D721Med (cell line): ENCODE measurements at places on chromosomes 2 and 18.
A peak's percentile ranks its signal among the peaks of the same experiment; 100 is the strongest.

- DNase-seq: no peak
Measured at GRCh38 chr2:46718784-46719183, 196.8 kb downstream of the MCFD2 start.

DNA sequence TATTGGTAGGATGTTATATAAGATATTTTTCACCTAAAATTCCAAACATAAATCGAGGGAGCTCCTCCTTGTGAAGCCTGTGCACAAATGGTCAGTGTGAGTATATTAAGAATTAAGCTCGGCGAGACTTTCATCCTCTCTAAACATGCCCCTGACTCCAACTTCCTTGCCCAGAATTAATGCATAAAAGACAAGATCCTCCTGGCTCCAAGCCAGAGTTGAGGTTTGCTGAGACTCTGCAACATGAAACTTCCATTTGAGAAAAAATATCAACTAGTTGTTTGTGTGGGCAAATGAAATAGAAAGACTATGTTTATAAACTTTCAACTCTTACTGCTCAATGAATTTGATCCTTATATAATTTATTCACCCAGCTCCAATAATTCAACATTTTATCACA is 68.1 kb downstream of the CCDC178 start:
- DNase-seq: no peak

DNA sequence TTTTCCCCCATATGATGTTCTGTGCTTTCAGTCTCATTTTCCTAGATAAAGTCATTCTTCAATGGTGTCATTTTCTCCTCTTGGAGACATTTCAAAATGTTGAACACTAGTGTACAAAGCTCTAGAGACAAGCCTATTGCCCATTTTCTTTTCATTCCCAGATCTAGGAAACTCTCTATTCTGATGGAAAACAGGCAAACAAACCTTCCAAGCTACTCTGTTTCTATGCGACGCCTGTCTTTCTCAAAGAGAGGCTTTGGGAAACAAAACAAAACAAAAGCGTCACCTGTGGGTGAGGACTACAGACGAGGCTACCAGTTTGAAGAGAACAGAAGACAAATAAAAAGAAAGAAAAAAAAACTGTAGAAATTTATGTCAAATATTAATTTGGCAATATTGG is 311.0 kb downstream of the CBLN2 start:
- DNase-seq: no peak

- DNase-seq: no peak
Measured at GRCh38 chr2:72367530-72368225, 220.0 kb upstream of the CYP26B1 start.

GRCh38 chr2:119473621-119474370 is 42.1 kb downstream of the TMEM37 start:
- no peak for DNase-seq

DNA sequence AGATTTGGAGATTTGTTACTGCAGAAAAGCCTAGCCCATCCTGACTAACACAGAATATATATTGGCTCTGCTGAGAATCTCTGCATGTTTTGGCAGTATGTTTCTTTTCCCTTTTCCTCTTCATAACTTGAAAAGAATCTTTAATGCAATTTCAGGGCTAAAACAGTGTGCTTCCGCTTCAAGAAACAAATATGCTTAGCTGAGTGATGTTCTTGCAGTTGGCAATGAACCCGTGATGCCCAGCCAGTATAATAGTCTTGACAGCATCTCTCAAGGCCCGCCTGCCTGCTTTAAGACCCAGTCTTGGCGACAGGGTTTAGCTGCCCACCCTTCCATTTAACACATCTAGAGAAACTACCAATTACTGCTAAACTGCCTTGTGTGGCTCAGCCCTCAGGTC is 184.5 kb downstream of the INO80D start:
- DNase-seq: no peak

DNA sequence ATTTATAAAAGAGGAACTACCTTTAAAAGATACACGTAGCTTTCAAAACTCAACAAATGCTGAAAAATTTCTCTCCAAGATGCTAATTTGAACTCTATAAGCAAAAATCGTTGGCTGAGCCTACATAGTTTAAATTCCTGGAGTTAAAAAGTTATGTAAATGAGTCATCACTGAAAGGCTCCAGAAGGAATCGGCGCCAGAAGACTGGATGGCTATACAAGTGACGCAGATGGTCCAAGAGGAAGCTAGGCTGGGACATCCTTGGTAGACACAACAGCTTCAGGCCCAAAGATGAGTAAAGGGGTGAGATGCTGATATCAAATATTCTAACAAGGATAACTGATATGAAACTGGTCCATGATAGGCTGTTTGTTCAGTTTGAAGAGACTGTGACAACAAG is 22.8 kb upstream of the DNAH6 start:
- no peak for DNase-seq

GRCh38 chr2:9287400-9288045 is 80.9 kb downstream of the ASAP2 start:
- no peak for DNase-seq

DNA sequence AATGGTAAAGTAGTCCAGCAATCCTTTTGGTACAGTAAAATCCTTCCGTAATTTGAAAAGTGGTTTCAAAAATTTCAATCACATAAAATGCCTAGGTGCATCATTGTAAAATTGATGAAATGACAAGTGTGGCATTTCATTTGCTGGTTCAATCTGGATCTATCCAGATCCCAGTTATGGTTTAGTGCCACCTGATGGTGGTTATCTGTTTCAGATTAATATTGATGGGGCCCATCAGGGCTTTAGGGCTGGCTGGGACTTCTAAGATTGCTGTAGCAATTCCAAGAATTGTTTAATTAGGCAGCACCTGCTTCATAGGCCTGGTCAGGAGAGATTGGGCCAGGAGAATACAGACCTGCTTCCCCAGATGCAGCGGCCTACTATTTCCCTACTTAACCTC is 55.5 kb upstream of the PIK3C3 start:
- no peak for DNase-seq

DNA sequence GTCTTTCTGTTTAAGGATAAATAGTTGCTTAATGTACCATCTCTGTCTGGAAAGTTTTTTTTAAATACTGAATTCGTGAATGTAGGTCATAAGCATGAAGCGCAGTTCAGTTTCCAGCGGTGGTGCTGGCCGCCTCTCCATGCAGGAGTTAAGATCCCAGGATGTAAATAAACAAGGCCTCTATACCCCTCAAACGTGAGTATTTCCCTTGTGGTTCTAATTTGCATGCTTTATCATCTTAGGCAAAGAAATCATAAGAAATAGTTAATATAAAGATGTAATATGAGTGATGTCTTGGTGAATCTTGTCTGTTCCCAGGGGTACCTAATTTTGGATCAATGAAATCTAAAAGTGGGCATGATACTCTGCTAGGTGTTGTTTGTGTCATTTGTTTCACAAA is 1.5 kb downstream of the NDC80 start:
- DNase-seq: no peak

- DNase-seq: no peak
Measured at GRCh38 chr2:18484625-18485024, 75.8 kb downstream of the RDH14 start.

DNA sequence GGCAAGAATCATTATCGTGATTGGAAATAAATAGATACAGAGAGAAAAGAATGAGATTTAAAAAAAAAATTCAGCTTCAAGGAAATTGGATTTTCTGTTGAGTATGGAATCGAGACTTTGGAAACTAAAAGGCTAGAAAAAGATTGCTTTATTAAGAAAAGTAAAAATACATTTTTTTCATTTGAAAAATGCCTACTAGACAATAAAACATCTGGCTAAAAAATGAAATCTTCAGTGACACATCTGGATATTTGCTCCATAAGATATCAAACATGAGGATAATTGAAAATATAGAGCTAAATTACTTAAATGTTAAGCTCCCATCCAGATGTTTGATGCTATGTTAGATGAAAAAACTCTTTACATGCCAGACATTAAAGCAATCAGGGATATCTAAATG is 879.5 kb downstream of the TSN start:
- DNase-seq: no peak

DNA sequence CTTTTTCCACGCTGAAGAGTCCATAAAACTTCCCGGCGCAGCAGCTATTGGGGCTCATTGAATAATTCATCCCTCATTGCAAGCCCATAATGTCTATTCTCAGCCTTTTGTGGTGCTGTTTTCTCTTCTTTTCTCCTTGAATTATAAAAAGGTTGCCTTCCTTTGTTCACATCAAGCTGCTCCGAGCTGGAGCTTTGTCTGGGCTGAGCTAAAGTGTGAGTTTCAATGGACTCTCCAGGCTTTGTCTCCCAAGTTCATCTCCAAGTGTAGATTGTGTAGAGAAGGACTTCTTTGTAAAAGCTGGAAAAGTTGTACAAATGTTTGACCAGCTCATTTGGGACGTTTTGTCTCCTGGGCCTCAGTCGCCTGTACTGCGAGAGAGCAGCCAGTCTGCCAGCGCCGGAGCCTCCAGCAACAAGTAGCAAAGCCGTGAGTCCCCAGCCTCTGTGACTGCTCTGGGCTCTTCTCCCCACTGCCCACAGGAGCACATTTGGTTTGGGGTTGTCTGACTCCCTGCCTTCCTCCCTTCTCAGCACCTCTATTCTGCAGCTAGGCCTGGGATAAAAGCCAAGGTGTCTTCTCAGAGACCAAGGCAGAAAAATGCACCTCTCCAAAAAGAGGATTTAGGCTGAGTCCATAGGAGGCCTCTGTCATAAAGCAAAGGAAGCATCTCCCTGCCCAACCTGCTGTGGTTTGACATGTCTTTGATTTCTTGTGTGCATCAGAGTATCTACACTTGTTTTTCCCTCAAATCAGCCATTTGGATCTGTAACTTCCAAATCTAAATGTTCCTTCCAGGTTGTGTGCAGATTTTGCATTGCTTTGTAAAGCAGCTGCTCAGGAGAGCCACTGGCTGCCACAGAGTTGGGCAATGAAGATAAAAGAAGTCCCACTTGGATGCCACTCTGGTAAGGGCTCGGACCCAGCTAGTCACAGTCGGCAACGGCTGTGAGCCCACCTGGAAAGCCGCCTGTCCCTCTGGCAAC is 6.4 kb downstream of the PAX3 start:
- no peak for DNase-seq

DNA sequence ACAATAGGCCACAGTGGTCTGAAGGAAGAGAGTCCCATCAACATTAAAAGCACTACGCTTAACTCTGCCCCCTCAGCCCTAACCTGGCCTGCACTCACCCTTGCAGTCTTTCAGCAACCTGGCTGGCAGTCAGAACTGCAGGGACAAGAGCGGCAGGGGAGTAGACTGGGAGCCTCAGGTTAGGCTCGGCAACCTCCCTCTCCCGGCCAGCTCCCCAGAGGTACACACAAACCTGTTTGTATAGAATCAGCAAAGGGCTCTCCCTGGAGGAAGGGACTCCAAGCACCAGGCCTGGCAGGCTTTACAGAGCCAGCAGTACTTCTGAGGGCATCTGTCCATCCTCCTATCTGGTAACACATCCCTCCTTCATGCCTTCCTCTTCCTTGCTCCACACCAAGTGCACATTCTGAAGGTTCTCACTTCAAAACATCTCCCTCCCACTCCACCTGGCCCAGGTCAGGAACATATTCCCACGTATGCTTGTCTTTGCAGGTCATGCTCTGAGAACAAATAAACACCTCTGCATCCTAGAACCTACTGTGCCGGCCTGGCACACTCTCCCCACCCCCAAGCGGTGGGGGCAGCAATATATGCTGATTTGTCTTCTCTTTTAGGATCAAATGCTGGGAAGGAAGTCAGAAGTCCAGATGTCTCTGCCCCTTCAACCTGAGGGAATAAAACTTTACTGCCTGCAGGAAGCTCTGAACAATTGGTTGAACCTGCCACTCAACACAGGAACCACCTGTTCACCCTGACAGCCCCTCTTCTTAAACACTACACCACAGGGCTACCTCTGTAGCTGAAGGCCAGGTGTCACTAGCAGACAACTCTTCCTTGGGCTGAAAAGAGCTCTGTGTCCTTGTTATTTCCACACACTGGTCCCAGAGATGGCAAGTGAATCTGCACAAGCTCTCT is 12.6 kb upstream of the SFXN5 start:
- no peak for DNase-seq

DNA sequence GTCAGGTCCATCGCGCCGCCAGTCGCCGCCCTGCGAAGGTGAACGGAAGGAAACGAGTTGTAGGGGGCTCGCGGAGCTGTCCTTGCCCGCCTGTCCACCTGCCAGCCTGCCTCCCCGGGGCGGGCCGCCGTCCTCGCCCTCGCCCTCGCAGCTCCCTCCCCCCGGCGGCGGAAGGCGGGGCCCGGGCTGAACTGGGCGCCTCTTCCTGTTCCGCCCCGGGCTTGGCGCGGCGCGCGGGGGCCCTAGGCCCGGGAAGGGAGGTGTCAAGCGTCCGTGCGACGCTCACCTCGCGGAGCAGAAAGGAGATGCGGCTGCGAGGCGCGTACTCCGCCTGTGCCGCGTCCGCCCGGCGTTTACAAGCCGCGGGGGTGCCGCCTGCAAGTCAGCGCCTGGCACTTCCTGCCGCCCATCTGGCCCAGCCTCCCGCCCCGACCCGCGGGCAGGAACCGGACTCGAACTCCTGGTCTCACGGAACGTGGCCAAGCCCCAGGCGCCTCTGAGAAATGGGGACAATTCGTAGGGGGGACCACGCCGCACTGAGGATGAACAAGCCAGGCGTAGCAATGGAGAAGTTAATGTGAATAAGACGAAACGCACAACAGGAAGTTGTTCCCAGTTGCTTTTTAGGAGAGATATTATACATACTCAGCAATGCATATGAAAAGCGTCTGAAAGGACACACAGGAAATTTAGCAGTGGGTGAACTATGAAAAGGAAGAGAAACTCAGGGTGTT is at the start of gene CNPPD1:
Gene CNPPD1, minus strand, starts transcription at position 108 of the 734 bp plus-strand sequence. Its CDS starts 97 bp downstream, at position 11.
- peak; percentile 77 for DNase-seq

- no peak for DNase-seq
Measured at GRCh38 chr2:117972476-117973123, 41.3 kb downstream of the CCDC93 start.

GRCh38 chr2:240789051-240789453 is 31.0 kb downstream of the KIF1A start:
- DNase-seq: no peak

DNA sequence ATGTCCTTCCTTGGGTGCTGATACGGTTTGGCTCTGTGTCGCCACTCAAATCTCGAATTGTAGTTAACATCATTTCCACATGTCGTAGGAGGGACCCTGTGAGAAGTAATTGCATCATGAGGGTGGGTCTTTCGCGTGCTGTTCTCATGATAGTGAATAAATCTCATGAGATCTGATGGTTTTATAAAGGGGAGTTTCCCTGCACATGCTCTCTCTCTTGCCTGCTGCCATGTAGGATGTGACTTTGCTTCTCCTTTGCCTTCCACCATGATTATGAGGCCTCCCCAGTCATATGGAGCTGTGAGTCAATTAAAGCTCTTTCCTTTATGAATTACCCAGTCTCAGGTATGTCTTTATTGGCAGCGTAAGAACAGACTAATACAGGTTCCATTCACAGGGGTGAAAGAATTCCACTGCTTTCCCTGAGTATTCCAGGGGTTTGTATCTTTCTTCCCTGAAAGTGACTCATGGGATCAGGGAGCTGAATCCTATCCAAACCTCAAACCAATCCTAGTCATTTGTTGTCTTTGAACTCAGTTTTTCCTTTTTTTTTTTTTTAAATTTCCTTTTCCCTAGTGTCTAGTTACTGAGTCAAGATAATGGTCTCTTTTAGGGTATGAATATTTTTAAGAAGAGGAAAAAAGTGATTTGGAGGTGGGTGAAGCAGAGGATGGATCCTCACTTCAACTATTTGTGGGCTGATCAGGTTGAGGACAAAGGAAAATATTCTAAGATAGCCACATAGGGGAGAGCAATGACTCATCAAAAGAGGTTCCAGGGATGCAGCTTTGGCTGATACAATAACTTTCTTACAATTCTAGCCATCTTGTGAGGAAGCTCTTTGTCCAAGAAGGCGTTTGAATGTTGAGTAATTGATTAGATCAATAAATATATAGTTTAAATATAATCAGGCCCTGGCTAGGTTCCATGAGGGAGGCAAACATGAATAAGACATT is 19.5 kb upstream of the KCNE4 start:
- DNase-seq: no peak

- DNase-seq: no peak
Measured at GRCh38 chr2:223050188-223050587, 1.8 kb upstream of the KCNE4 start.
